ENCODE measurements at places on chromosomes 6 and 20.

- DNase-seq, result no peak
These were observed 43.6 kb downstream of the FGD2 start for GRCh38 chr6:37048851-37049757.

GRCh38 chr6:87289571-87289970 is 32.8 kb upstream of the SMIM8 start:
- no peak for DNase-seq

- no peak for DNase-seq
These were observed 138.3 kb downstream of the FLRT3 start for GRCh38 chr20:14199111-14199510.

DNA sequence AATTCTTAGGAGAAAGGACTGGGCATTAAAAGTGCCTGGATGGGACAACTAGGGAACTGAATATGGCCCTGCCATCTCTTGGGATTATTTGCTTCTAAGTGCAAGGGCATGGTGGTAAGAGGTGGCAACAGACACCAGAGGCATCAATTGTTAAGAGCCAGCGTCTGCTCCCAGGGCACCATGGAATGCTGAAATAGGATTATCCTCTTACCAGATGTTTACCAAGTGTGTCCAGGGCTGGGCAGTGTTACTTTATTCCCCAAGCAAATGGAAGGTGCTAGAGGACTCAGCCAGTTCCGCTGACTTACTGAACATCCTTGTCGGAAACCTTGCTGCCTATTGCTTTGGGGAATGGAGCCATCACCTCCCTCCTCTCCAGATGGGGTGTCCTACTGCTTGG is 273.6 kb upstream of the SUPT3H start:
- no peak for DNase-seq

DNA sequence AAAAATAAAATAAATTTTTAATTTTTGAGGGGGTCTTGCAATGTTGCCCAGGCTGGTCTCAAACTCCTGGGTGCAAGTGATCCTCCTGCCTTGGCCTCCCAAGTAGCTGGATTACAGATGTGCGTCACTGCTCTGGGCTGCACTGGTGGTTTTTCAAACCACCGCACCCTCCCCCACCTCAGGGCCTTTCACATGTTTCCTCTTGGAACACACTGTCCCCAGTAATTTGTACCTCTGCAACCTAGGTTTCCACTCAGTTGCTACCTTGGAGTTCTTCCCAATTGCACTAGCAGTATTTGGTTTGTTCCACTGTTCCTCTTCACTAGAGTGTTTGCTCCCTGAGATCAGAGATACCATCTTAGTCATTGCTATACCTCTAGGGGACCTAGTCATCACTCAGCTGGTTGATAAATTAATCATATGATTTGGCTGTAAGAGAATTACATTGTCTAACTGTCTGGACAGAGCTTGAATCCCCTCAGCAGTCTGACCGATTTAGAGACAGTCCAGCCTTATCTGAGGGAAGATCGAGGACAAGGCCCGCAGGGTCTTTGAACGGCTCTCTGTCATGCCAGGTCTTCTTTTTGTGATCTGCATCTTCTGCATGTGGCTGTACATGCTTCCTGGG is 32.0 kb downstream of the CEP43 start:
- no peak for DNase-seq

DNA sequence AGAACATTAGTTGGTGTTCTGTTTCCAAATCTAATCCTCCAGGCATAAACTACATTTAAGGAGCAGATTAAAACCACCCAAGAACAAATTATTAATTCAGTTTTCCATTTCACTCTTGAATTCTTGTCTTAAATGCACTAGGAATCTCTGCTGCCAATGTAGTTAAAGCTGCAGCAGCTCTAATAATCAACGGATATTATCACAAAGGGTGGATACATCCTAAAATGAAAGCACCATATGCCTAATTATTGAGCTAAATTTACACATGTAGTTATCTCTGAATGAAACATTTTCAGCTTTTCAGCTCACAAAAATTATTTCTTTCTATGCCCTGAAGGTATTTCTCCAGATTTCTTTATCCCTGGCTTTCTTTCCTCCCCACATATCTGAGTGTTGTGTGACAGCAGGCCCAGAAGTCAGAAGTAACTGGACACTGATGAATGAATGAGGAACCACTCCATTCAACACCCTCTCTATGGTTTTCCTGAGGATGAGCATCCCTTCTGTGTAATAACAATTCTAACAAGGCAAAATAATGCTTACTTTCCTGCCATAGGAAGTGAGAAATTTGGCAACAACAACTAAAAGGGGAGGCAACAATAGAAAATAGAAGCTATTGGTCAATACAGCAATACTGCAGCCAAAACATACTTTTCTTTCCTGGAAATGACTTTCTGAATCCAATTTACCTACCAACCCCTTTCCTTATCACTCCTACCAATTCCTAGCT is 14.9 kb downstream of the MAN1A1 start:
- no peak for DNase-seq

GRCh38 chr20:3932681-3933080 is 43.5 kb downstream of the PANK2 start:
- DNase-seq, result no peak

- no peak for DNase-seq
These were observed 8.2 kb upstream of the CD83 start for GRCh38 chr6:14109411-14109826.

DNA sequence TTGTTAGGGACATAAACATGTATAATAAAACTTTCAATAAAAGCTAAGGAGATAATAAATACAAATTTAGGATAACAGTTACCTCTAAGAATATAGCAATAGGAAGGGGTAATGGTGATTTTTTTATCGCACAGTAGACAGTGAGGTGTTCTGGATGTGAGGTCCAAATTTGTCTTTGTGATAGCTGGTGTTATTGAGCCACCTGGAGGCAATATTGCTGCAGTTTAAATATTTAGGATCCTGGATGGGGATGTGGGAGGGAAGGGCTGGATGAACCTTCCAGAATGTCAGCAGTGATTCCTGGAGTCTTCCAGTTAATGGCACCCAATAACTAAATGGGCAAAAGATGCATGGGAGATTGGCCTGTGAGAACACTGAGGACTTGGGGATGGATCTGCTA is 13.9 kb downstream of the DEFB123 start:
- no peak for DNase-seq

DNA sequence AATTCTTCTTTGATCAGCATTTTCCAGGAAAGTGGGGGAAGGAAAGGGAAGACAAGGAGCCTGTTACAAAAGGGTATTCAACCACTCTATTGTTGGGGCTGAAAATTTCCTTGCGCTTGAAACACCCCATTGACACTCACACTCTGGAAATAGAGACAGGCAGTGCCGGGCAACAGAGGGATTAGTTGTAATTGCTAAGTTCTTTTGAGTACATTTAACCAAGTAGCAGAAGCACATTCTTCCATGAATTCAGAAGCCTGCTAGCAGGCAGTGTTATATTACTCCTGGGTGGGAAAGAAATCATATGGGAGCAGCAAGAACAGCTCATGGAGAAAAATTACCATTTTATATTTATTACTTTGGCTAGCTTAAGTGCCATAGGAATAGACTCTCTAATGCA is 745.5 kb downstream of the C6orf118 start:
- DNase-seq, result no peak

DNA sequence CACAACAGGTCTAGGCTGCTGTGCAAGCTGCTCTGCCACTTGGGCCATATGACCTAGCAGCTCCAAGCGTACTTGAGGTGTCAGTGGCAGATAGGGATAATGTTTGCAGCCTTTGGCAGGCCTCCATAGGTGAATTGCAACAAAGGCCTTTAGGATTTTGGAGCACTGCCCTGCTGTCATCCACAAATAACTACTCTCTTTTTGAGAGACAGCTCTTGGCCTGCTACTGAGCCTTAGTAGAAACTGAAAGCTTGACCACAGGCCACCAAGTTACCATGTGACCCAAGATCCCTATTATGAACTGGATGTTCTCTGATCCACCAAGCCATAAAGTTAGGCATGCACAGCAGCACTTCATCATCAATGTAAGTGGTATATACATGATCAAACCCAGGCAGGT is 29.9 kb downstream of the FBXO30 start:
- DNase-seq, result no peak

GRCh38 chr6:152404086-152404857 is 232.9 kb downstream of the SYNE1 start:
- DNase-seq, result no peak

DNA sequence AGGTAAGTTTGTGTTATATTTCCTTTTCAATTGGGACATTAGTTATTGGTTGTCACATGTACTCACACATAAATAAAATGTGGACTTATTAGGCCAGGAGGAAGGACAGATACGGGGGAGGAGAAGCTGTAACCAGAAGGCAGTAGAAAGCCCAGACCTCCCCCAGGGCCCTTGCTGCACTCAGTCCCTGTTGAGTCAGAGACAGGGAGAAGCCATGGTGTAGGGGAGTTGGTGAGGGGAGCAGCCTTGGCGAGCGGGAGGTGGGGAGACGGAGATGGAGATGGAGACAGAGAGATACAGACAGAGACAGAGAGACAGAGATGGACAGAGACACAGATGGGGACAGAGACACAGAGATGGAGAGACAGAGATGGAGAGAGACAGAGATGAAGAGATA is 263.2 kb downstream of the DLL1 start:
- DNase-seq, result no peak

- DNase-seq, result no peak
These were observed 157.2 kb upstream of the RREB1 start for GRCh38 chr6:6950373-6951145.
